ENCODE measurements at places on chromosomes 7 and 10.

GRCh38 chr7:16579216-16579615, 52.6 kb downstream of the LRRC72 start:
- no peak overlapping the region for H3K4me3 ChIP-seq
- DNase-seq: no peak
- H3K27ac ChIP-seq: no peak overlapping the region
- H3K36me3 ChIP-seq: no peaks in the 10 kb centered on the region
- H3K27me3 ChIP-seq: no peaks in the 10 kb centered on the region

DNA sequence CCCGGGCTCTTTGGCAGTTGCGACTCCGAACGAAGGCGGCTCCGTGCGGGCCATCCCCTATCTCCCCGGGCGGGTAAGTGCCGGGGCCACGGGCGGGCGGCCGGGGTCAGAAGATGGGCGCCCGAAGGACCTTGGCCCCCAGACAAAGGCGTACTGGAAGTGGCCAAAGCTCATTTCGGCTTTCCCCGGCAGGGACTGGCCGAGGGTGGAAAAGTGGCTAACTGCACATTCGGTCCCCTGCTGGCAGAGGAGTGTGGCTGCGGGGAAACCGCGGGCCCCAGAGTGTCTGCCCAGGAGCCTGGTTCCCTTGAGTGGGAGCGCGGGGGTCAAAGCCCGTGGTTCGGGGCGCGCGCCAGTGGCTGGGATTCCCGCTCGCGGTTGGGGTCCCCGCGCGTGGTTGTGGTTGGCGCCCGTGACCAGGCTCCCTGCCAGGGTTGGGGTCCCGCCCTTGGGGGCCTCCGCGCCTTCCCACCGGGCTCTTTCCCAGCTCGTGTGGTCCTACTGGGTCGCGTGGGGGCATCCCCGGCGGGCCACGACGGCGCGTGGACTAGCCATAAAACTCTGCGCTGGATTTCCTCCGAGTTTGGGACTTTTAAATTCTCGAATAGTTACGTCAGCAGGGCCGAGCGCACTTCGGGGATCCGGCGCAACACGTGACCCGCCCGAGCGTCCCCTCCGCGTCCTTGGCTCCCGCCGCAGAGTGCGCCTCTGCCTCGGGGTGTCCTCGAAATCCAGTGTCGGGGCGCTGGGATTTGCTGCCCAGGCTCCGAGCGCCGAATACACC, 124.4 kb downstream of the TACC2 start:
- no peaks in the 10 kb centered on the region for H3K36me3 ChIP-seq
- no peaks in the 10 kb centered on the region for H3K27me3 ChIP-seq
- no peak overlapping the region for H3K4me3 ChIP-seq
- no peak for DNase-seq
- H3K4me1 ChIP-seq: no peaks in the 10 kb centered on the region

DNA sequence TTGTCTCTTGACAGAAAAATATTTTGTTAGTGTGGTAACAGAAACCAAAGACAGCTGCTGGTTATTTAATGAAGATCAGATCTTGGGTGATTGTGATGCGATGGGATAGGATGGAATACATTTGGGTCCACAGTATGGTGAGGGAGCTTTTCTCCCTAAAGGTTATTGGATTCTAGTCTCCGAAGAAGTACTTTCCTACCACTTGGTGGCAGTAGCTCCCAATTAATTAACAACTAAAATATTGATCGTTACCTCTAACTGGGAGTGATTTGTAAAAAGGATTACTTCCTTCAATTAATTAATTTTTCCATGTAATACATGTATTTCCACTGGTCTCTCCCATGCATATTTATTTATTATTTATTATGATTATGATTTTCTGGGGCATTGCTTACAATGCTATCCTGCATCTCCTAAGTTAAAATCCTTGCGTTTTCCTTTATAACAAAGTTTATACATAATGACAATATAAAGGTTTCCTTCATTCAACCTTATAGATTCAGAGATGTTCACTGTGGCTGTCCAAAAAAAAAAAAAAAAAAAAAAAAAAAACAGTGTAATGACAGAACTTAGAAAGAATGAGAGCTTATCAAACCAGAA, 25.6 kb downstream of the TMEM196 start:
- H3K4me1 ChIP-seq: no peaks in the 10 kb centered on the region
- H3K4me3 ChIP-seq: no peak overlapping the region
- no peak overlapping the region for H3K27ac ChIP-seq
- H3K36me3 ChIP-seq: no peaks in the 10 kb centered on the region
- H3K27me3 ChIP-seq: no peaks in the 10 kb centered on the region
- DNase-seq: peak; percentile 53

DNA sequence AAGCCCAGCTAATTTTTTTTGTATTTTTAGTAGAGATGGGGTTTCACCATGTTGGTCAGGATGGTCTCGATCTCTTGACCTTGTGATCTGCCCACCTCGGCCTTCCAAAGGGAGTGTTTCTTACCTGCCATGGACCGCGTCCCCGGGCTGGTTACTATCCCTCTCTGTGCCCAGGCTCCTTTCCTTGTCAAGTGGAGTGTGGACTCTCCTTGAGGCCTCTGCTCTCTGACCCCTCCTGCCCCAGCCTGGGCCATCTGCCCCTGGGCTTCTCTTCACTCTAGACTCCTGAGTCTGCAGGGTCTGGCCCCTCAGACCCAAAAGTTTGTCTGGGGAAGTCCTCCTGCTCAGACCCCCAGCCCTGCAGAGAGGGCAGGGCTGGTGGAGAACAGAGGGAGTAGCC, 20.7 kb downstream of the NEURL1 start:
- H3K36me3 ChIP-seq: no peaks in the 10 kb centered on the region
- H3K27ac ChIP-seq: no peak overlapping the region
- no peak overlapping the region for H3K4me3 ChIP-seq
- peaks cover 24% of the 10 kb centered on the region for H3K27me3 ChIP-seq
- DNase-seq: no peak

DNA sequence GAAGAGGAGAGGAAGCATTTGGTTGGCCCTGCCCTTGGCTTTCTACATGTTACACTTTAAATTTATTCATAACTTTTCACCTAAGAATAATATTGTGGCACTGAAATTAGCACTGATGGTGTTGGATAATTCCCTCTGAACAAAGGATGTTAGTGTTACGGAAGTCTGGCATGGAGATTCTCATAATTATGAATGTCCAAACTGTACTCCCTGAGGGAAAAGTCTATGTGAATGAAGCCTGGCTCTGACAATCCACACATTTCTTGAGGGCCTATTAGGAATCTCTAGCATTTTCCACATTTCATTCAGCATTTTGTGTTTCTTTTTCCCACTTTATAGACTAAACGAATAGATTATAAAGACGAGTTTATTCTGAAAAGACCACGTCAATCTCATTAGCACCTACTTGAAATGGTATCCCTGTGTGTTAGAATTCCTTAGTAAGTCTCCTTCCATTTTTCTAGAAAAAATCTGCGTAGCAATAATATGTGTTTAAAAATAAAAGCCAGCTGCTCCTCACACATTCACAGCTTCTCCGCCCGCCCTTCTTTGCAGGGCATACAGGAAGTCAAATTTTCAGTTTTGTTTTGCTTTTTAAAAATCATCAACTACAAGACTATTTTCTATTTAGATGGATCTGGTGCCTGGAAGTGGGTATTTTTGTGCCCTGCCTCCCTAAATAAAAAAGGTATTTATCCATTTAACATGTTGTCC, 131.8 kb upstream of the PALS2 start:
- H3K4me1 ChIP-seq: peaks cover 16% of the 10 kb centered on the region
- peak overlapping the region; percentile 43 for H3K27ac ChIP-seq
- no peaks in the 10 kb centered on the region for H3K36me3 ChIP-seq
- DNase-seq: peak; percentile 71
- no peaks in the 10 kb centered on the region for H3K27me3 ChIP-seq

DNA sequence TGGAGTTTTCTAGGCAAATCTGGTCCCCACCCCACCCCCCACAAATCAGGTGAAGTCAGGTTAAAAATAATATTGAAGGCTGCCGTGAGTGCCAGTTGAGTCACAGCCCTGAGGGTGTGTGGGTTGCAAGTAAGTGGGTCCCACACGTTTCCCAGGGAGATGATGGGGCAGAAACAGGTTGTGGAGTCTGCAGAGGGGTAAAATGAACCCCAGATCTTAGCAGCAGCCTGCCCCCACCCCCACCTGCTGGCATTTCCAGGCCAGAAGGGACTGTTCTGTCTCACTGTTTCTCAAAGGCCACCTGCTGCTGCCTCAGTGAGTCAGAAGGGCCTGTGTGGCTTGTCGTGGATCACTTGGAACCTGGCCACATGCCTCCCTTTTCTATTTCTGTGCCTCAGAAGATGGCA, 59.8 kb upstream of the SMNDC1 start:
- H3K36me3 ChIP-seq: no peaks in the 10 kb centered on the region
- H3K27me3 ChIP-seq: no peaks in the 10 kb centered on the region
- DNase-seq: no peak
- no peak overlapping the region for H3K4me3 ChIP-seq
- peaks cover 42% of the 10 kb centered on the region for H3K4me1 ChIP-seq

DNA sequence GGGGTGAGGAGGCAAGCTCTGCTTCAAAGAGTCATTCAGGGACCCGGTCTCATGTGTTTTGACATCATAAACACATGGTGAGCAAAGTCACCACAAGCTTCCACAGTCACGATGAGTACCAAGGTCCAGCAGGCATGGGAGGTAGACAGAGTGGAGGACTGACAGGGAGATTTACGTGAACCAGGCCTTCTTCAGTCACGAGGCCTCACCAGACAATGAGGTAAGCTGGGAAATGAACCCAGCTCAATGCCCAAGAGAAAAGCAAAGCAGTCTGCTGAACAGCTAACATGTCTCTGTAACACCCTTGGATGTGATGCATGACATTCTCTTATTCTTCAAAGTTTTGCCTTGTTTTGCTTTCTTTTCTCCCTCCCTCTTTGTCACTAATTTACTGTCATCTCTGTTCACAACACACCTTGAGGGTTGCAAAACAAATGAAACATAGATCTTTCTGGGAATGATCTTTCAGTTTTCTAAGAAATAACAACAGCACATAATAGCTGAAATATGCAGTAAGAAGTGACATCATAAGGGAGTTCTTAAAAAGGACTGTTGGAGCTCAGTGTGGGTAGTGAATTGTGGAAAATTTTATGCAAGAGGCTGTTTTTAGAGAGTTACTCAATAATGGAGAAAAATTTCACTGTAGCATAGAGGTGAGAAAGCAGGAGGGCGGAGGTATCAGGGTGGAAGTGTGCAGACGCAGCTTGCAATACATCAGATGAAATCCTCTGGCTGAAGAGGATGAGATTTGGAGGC, 9.0 kb downstream of the PPP1R17 start:
- H3K36me3 ChIP-seq: no peaks in the 10 kb centered on the region
- no peak for DNase-seq
- no peaks in the 10 kb centered on the region for H3K27me3 ChIP-seq

DNA sequence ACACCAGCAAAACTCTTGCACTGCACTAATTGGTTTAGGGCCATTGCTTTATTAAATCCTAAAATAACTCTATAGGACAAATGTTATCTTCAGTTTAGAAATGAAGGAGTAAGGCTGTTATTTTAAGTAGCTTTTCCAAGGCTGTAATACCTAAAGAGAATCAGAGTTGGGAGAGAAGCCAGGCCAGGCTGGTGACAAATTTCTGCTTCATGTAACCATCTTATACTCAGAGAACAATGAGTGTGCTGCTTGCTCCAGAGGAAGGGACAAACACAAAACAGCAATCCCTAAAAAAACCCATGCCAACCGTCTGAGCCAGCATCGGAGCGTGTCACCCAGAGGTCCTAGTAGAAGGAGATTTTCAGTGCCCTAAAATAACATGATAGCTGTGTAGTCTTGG, 49.7 kb upstream of the TARP start:
- DNase-seq: no peak
- no peaks in the 10 kb centered on the region for H3K36me3 ChIP-seq
- H3K4me1 ChIP-seq: no peaks in the 10 kb centered on the region
- no peak overlapping the region for H3K4me3 ChIP-seq
- no peaks in the 10 kb centered on the region for H3K27me3 ChIP-seq
- H3K27ac ChIP-seq: no peak overlapping the region

GRCh38 chr7:12550956-12551355, 19.6 kb upstream of the SCIN start:
- no peaks in the 10 kb centered on the region for H3K36me3 ChIP-seq
- H3K4me1 ChIP-seq: peaks cover 5% of the 10 kb centered on the region
- no peak overlapping the region for H3K27ac ChIP-seq

DNA sequence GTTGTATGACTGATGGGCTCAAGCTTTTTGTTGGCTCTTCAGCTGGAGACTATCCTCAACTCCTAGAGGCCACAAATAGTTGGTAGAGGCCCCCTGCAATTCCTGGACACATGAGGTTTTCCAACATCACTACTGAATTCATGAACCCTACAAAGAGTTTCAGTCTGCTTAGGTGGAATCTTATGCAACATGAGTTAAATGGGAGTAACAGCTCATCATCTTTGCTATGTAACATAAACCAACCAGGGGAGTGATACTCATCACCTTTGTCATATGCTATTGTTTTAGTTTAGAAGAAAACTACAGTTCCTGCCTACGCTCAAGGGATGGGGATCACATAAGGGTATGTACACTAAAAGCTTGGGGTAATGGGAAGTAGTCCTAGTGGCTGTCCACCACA, 729.4 kb downstream of the SORCS1 start:
- no peak overlapping the region for H3K27ac ChIP-seq
- H3K4me3 ChIP-seq: no peak overlapping the region
- H3K36me3 ChIP-seq: no peaks in the 10 kb centered on the region
- DNase-seq: no peak
- H3K27me3 ChIP-seq: no peaks in the 10 kb centered on the region

GRCh38 chr10:33136271-33136670, 178.2 kb upstream of the ITGB1 start:
- H3K27me3 ChIP-seq: no peaks in the 10 kb centered on the region
- H3K27ac ChIP-seq: no peak overlapping the region
- DNase-seq: no peak
- H3K4me3 ChIP-seq: no peak overlapping the region

GRCh38 chr7:34991938-34992840, 45.1 kb downstream of the DPY19L1 start:
- H3K27ac ChIP-seq: no peak overlapping the region
- H3K36me3 ChIP-seq: no peaks in the 10 kb centered on the region
- H3K4me1 ChIP-seq: no peaks in the 10 kb centered on the region
- no peaks in the 10 kb centered on the region for H3K27me3 ChIP-seq

- DNase-seq: peak; percentile 96
- H3K27me3 ChIP-seq: peaks cover 42% of the 10 kb centered on the region
- H3K36me3 ChIP-seq: no peaks in the 10 kb centered on the region
- H3K27ac ChIP-seq: no peak overlapping the region
Measured at GRCh38 chr7:129780257-129780973, 168.9 kb downstream of the NRF1 start.

DNA sequence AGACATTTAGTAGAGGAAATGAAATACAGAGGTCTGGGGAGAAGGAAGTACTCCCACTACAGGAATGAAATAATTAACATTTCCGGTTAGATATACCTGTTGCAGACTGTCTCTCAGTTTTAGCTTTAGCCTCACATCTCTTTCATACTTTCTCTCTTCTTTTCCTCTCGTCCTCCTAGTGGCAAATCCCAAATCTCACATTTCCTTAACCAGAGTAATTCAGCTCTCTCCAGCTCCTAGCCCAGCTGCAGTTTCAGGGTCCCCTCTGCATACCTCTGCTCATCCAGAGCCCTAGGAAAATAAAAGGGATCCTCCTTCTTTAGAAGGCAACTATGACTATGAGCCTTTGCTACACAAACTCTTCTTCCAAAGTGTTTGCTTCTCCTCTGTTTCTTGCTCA, 643.2 kb downstream of the PHTF2 start:
- DNase-seq: no peak
- no peaks in the 10 kb centered on the region for H3K27me3 ChIP-seq
- H3K36me3 ChIP-seq: no peaks in the 10 kb centered on the region
- H3K4me3 ChIP-seq: no peak overlapping the region
- H3K27ac ChIP-seq: no peak overlapping the region
